ENCODE measurements at places on chromosomes 1 and 21.
A peak's percentile ranks its signal among the peaks of the same experiment; 100 is the strongest.

- peak; percentile 37 for DNase-seq
Measured at GRCh38 chr1:43530483-43531106, at the start of gene PTPRF. Gene PTPRF (plus strand): TSS chr1:43530883. CDS start chr1:43545076, 14,193 bp downstream.

DNA sequence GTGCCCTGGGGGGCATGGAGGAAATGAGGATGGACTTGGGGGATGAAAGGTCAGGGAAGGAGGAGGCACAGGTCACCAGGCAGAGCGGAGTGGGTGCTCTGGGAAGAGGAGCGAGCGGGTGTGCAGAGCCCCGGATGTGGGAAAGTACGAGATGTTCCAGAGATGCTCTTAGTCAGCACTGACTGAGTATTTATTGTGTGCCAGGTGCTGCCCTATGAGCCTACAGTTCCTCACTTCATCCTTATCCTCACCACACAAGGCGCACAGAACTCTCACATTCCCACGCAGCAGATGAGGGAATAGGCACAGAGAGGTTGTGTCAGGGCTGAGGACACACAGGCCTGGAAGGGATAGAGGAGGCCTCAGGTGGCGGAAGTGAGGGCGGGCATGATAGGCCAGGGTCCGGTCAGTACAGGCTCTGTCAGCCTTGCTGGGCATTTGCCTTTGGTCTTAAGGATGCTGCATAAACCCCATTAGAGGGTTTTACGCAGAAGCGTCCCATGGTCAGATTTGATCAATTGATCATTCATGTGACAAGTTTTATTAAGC lies 77.3 kb downstream of the ARHGEF10L start:
- no peak for DNase-seq

DNA sequence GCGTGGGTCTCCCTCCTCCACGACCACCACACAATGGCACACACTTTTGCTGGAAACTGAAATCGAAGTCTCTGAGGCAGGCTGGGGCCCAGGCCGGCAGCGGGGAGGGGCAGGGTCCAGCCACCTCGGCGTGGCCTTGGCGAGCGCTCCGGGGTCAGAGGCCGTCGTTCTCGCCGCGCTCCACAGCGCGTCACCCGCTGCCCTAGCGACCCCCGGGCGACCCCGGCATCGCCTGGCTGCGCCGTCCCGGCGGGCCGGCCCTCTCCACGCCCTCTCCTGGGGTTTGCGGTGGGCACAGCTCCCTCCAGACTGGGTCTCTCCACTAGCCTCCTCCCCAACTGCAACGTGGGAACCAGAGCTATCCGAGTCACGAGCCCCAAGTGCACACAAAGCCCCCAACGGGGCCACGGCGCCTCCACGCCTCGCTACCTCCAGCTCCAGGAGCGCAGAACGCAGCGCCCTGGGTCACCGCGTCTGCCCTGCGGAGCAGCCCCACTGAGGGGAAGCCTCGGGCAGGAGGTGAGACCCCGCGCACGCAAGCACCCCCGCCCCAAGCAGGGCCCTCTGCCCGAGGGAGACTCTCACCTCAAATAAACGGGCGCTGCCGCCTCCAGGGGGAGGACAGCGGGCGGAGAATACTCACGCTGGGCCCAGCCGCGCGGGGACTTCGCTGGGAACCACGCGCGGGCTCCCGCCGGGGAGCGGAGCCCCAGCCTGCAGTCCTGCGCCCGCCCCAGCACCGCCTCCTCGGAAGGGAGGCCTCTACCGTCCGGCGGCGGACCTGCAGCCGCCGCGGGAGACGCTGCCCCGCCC lies 134.0 kb upstream of the BARHL2 start:
- peak; percentile 77 for DNase-seq

GRCh38 chr1:218521414-218522169 lies 176.5 kb downstream of the TGFB2 start:
- DNase-seq, result peak; percentile 42

DNA sequence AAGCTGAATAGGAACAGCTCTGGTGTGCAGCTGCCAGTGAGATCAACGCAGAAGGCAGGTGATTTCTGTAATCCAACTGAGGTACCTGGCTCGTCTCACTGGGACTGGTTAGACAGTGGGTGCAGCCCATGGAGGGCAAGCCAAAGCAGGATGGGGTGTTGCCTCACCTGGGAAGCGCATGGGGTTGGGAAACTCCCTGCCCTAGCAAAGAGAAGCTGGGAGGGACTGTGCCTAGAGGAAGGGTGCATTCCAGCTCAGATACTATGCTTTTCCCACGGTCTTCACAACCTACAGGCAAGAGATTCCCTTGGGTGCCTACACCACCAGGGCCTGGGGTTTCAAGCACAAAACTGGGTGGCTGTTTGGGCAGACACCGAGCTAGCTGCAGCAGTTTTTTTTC lies 183.2 kb downstream of the DNM3 start:
- DNase-seq, result no peak

DNA sequence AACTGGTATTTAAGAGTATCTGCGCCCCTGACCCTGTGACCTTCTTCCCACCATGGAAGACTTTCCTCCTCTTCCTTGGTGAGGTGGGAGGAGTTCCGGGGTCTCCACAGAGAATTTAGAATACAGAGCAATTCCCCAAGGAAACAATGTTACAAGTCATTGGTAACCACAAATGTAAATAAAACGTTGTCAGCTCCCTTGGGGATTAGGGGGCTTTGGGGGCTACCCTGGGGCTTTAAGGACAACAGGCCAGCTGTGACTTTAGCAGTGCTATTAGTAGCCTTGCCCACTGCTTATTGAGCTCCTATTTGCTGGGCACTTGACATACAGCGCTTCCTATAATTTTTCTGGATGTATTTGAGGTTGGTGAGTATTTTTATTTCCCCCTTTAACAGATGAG lies 69.0 kb downstream of the IGSF21 start:
- DNase-seq, result no peak

DNA sequence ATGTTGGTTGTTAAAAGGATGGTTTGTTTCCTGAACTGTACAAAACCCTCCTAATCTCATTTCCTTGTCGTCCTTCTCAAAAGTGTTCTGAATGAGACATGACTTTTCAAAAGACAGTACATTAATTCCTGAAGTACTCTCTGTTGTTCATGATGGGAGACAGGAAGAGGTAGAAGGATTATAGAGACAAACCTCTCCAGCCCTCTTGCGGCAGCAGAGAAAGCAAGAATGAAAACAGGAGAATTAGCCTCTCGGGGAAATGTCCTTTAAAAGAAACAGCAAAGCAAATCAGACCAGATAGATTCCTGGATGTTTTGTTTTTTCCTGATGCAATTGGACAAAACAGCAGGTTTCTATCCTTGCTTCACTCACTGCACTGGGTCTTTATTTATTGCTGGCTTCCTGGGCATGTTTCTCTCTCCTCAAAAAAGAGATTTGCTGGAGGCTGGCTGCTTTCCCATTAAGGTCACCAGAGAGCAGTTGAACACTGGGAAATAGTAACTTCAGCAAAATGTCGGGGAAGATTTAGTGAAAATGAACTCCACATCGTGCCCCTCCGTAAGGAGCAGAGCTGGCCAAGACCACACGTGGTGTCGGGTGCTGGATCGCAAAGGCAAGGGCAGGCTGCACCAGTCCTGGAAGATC lies 145.8 kb upstream of the SYT6 start:
- DNase-seq, result no peak

GRCh38 chr1:230809256-230809990 lies 58.9 kb downstream of the C1orf198 start:
- no peak for DNase-seq

- DNase-seq, result no peak
Measured at GRCh38 chr21:20631633-20632032, 366.6 kb upstream of the NCAM2 start.

DNA sequence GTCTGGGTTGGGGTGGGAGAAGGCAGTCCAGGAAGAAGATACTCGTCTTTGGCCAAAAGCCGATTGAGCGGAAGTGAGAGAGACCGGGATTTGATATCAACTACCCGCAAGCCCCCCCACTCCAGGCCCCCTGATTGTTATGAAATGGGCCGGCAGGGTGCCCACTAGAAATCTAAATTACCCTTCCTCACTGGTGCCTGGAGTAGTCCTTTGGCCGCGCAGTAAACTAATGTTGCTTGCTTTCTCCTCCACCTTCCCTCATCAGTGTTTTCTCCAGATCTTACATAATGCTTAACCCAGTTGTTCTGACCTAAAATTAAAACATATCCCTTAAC lies 119.2 kb upstream of the BARHL2 start:
- DNase-seq, result no peak

DNA sequence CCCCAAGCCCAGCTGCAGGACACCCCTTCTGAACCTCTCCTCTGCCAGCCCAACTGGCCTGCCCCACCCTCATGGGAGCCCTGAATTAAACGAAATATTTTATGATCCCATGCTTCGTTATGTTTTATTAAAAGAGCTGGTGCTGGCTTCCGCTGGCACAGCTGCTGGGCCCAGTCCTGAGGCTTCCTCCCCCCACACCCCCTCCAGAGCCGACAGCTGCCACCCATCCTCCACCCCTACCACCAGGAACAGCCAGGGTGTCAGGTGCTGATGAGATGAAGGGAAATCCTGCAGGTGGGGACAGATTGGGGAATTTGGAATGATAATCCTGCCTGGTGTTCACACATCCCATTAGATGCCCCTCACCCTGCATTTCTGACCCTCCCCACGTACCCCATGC lies 19.0 kb downstream of the IGSF21 start:
- DNase-seq, result no peak

DNA sequence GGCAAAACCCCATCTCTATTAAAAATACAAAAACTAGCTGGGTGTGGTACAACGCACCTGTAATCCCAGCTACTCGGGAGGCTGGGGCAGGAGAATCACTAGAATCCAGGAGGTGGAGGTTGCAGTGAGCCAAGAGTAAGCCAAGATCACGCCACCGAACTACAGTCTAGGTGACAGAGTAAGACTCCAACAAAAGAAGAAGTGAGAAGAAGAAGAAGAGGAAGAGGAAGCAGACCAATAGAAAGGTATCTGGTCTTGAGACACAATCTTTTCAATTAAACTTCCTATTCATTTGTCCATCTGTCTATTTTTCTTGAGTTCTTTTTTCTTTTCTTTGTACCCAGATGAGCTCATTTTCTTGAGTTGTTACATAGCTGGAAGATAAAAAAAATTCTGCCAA lies 55.7 kb upstream of the ACADM start:
- no peak for DNase-seq

DNA sequence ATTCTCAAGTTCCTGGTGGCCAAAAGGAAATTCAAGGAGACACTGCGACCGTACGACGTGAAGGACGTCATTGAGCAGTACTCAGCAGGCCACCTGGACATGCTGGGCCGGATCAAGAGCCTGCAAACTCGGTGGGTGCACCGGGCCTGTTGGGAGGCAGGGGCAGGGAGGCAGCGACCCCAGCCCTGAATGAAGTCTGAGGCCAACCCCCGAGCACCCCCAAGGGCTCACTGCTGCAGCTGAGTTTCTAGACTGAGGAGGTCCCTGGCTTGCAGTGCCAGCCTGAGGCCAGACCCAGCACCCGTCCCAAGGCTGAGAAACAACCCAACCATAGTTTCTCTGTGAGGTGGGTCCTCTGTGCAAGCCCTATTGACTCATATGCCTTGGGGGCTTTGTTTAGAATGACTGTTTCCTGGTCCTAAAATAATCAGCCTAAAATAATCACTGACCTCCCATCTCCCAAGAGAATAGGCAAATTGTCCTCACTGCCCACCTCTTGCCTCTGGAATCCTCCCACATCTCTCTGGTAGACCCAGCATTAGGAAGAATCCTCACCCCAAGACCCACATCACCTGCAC lies 27.1 kb downstream of the CITED4 start:
- DNase-seq, result no peak

All from activated CD4-positive, alpha-beta T cell treated with anti-CD3 and anti-CD28 coated beads, Interleukin-2, amount 50 U/mL, for 48 hours (primary cell).